Renal cortical epithelial cell (primary cell): ENCODE measurements at places on chromosomes 5 and 9.

GRCh38 chr9:23635276-23635675, 190.8 kb downstream of the ELAVL2 start:
- peak; percentile 66 for DNase-seq

DNA sequence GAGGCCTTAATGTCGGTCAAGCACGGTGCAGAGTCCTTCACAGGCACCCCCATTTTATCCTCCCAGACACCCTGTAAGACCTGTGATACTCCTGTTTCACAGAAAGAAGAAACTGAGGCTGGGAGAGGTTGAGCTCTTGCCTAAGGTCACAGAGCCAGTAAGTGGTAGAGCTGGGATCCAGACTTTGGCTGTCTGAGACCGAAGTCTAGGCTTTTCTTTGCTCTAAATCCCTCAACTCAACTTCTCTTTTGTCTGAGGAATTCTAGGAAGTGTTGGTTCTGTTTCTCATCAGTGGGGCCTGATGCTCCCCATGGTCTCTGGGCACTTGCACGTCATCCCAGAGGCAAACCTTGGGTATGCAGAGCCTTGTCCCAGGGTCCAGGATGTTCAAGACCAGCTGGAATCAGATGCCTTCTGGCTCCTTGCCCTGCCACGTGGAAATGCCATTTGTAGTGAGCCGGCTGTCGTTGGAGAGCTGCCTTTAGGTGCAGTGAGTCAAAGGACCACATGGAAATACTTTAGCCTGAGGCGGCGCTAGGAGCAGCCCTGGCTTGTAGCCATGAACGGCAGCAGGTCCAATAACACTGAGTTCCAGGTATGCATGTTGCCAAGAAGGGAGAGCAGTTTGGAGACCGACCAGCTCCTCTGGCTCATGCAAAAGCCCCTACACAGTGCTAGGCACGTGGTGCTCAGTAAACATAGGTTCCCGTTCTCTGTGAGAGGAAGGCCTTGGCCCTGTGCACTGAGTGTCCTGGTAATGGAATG, 9.2 kb downstream of the DCANP1 start:
- peak; percentile 73 for DNase-seq

DNA sequence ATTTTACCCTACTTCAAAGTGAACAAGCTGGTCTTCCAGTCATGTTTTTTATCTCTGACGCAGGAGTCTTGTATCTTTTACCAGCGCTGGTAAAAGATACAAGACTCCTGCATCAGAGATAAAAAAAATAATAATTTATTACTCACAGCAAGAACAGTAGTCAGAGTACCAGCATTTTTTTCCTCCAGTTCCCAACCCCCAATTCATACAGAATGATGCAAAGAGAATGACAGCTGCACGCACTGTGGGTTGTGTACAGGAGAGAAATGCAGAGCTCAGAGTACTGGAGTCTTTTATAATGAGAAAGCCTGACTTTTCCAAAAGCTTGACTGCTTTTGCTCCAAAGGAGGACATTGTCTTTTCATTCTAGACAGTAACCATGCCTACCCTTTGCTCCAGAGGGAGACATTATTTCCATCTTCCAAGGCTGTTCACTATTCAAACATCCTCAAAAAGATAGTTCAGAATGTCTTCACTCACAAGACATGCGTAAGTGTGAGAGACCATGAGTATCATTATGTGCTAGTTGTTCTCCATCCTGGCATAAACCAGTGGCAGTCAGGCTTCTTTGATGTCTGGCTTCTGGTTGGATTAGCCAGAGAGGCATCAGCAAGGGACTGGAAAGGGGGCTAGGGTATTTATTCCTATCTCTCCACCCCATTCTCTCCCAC, 14.3 kb upstream of the RANBP6 start:
- DNase-seq: no peak

DNA sequence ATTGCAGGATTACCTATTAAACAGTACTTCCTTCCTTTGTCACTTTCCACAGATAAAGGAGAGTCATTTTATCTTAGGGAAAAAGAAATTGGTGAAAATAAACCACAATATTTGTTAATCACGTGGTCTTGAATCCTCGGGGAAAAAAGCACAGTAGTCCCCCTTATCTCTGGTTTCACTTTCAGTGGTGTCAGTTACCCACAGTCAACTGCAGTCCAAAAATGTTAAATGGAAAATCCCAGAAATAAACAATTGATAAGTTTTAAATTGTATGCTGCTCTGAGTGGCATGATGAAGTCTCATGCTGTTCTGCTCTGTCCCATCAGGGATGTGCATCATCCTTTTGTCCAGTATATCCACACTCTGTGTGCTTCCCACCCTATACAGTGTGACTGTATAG, 405.2 kb upstream of the MPDZ start:
- DNase-seq: no peak

DNA sequence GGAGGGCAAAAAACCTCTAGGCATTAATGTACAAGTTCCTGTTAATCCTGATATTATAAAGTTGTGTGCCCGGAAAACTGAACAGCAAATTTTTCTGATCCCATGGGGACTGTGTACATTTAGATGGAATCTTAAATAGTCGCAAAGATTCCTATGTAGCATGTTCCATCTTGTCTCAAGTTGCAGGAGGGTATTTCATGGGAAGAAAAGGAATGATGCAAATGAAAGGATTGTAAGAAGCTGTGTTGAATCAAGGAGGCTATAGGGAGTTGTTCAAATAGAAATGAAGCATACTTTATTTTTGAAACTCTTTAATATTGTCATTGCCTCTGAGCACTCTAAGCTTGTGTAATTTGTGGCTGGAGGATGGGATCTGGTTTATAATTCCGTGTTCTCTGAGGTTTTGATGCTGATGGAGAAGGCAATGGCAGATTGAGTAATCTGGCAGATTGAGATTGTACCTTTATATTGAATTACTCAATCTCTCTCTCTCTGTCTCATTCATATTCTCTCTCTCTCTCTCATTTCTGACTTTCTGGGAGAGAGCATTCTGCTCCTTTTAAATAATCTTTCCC, 288.5 kb downstream of the OSTF1 start:
- DNase-seq: no peak

- no peak for DNase-seq
Observed at GRCh38 chr5:116658141-116658540, 83.5 kb upstream of the SEMA6A start.

DNA sequence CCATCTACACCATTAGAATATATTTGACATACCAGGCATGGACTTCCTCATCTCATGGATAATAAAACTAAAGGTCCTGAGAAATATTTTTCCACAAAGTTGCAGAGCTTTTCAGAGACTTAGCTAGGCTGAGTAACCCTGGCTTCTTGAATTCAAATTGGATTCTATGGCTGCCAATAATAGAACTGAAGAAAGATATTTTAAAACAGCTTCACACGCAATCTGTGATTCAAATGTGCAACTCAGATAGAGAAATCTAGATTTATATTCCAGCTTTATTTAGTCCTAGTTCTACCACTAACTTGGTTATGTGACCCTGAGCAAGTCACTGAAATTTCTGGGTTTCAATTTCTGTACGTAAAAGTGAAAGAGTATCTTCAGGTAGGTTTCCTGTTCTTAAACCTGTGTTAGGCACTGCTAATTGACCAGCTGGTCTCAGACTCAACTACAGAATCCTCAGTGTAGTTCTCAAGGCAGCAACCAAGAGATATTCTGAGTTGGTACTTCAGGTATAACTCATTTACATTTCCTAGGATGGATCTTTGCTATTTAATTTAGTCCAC, 235.3 kb downstream of the GABRB2 start:
- DNase-seq: no peak
